ENCODE measurements at places on chromosomes 5 and 9.

- no peak for DNase-seq
Observed at GRCh38 chr5:122355324-122355723, 43.3 kb downstream of the SNCAIP start.

GRCh38 chr5:135426102-135427082 is 20.8 kb downstream of the DCANP1 start:
- DNase-seq, result no peak

DNA sequence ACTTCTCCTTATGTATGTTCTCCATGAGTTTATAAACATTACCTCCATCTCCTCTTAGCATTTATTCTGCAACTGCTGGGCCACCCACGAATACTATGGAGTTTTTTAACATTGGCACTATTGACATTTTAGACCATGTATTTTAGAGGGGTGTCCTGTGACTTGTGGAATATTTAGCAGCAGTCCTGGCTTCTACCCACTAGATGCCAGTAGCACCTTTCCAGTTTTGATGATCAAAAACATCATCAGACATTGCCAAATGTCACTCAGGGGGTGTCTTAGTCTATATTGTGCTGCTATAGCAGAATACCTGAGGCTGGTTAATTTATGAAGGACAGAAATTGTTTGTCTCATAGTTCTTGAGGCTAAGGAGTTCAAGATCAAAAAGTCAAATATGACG is 187.5 kb upstream of the RORB start:
- DNase-seq, result no peak

GRCh38 chr5:90386099-90386710 is 23.4 kb downstream of the CETN3 start:
- no peak for DNase-seq

DNA sequence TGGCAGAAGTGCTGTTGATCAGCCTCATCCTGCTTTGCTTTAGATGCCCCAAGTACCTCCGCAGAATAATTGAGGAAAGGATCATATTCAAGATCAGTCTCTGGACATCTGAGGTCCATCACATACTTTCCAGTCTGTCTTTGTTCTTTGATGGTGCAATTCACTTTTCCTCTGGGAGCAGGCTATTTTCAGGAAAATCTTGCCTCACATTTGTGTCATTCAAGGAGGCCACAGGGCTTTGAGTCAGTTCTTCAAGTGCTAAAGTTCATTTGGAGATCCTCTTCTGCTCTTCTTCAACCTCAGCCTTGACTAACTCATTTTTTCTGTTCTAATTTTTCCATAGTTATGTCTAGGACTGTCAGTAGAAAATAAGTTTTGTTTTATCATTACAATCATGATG is 18.6 kb downstream of the EQTN start:
- no peak for DNase-seq

DNA sequence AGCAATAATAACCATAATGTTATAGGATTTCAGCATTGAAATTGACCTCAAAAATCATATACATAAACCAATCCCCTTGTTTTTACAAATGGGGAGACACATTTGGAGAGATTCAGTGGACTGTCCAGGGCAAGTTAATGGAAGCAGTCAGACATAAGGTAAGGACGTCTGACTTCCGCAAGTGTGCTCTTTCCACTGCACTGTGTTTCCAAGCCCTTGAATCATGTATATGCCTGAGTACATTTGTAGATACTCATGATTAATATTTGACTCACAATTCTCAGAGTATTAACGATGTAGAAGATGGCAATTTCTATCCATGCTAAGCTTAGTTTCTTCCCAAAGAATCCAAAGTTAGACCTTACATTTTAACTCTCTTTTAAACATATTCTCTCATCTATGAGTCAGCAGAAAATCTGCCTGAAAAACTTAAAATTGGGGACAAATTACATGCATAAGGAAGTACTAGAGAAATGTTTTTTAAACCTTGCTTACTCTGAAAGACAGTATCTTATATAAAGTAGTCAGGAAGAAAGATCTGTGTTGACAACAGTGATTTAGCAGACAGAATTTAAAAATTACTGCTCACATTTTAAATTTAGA is 165.3 kb downstream of the NFIB start:
- DNase-seq, result no peak

DNA sequence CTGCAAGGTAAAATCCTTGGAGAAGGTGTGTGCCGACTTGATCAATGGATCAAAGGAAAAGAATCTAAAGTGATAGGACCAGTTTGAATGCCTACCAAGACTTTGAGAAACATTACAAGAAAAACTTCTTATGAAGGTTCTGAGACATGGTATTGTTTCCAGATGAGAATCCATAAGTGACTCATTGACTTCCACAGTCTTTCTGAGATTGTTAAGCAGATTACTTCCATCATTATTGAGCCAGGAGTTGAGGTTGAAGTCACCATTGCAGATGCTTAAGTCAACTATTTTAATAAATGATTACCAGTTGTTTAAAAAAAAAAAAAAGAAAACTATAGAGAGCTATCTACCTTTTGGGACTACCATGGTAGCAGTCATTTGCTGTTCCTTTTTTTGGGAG is 7.0 kb downstream of the LNPEP start:
- no peak for DNase-seq

DNA sequence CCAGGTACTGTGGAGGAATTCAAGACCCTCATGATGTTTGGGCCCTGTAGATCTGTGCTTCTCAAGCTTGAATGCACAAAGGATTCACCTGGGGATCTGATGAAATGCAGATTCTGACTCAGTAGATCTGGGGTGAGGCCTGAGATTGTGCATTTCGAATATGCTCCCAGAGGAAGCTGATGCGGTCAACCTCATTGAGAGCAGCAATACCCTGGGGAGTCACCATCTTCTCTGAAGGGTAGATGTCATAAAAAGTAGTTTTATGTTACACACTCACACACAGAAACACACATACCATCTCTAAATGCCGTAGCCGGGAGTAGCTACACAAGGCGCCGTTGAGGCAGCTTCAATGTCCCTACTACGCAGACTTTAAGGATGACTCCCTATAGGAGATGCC is 55.8 kb upstream of the CPEB4 start:
- DNase-seq, result no peak

- no peak for DNase-seq
Observed at GRCh38 chr5:6340100-6340499, 38.2 kb downstream of the MED10 start.

DNA sequence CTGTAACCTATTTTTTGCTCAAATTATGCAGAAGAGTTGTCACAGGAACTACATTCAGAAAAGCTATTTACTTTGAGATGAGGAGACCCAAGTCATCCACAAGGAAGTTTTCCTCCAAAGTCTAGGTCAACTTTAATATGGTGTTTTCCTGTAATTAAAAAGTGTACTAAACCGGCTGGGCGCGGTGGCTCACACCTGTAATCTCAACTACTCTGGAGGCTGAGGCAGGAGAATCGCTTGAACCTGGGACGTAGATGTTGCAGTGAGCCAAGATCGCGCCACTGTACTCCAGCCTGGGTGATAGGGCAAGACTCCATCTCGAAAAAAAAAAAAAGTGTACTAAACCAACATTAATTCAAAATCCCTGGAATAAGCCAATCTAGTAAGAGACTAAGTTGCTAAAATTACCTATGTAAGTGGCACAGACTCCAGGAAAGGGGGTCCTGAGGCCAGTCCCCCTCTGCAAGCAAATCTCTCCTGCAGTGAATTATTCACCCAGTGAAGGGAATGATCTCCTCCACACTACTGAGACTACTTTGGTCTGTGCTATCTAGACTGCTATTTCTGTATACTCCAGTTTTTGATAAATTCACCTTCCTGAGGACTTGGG is 38.9 kb downstream of the FNBP1 start:
- no peak for DNase-seq

DNA sequence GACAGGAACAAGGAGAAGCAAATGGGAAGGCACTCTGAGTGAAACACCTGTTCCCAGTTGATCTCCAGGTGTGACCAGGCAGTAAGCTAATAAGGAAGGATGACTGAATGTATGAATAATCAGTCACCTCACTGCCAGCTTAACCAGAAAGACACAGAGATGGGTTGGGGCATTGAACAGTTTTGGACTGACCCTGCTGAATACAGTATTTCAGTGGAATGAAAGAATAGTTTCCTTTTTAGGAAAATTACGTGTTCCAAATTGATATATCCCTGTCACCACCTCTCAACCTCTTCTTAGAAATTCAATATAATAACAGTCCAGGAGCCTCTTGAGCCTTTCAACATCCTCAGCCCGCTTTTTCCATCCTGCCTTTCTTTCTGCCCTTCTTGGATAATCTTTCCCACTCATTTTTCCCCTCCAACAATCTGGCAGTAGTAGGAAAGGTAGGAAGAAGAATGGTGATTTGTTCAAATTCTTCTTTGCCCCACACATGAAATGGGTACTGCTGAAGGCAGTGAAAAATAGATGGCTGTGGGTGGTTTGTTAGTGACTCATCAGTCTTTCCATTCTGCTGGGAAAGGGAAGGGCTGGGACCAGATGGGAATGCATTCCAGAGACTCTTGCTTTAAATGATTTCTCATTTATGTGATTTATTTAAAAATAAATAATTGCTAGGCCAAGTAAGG is 117.9 kb downstream of the ZSWIM6 start:
- no peak for DNase-seq

GRCh38 chr9:27117489-27118135 is 8.6 kb downstream of the TEK start:
- DNase-seq, result no peak

DNA sequence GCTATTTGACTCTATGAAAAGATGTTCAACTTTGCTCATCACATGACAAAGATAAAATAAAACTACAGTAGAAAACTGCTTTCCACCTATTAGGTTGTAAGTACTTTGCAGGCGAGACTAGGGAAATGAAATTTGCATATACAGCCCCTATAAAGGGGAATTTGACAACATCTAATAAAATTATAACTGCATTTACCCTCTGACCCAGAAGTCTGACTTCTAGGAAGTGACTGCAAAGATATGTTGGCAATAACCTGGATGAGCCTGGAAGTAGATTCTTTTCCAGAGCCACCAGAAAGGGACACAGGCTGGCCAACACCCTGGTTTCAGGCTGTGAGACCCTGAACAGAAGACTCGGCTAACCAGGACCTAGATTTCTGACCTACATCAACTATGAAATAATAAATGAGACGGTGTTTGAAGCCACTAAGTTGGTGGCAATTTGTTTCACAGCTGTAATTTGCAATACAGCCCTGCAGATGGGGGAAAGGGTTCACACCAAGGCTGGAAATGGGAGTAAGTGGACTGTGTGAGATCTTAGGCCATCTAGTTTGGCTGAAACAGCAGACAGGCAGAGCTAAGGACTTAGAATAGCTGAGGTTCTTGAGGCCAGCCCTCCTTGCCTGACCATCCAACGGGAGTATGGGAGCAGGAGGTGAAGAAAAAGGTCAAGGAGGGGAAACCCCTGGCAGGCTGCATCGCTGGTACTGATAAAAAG is 106.6 kb downstream of the SIL1 start:
- no peak for DNase-seq

- DNase-seq, result peak; percentile 40
Observed at GRCh38 chr9:134898319-134898718, 17.7 kb downstream of the FCN2 start.

DNA sequence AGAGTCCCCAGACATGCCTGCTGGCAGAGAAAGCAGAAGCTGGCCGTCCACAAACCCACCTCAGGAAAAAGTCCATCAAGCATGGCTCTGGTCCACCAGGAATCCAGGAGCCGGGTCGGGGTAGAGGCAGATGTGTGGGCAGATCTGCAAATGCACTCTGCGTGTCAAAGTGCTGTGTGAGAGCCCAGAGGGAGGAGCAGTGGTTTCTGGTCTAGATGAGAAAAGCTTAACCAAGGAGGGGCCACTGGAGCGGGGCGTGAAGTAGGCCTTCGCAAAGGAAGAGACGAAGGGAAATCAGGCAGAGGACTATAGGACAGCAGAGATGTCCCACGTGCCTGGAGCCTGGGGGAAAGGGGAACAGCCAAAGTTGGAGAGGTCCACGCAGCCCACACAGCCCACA is 40.0 kb downstream of the TTLL11 start:
- DNase-seq, result no peak

GRCh38 chr5:50292735-50293394 is 148.2 kb downstream of the EMB start:
- peak; percentile 91 for DNase-seq

- DNase-seq, result no peak
Observed at GRCh38 chr9:105621001-105621400, 41.3 kb upstream of the TAL2 start.

GRCh38 chr5:162248107-162248713 is 180.6 kb downstream of the GABRG2 start:
- DNase-seq, result no peak

DNA sequence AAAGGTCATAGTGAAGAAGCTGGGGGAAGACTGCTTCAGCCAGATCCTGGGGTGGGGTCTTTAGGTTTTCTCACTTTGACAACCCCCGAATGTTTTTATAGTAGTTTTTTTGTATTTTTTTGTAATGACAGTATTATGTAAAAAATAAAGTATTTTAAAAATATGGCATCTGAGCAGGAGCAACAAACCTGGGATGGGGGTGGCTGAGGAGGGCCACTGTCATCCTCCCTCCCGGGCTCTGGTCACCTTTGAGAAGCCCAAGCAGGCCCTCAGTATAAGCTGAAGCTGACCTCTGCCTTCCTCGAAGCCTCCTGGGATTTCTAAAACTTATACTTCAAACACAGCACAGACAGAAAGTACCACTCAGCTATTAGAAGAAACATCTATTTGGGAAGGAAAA is 8.7 kb downstream of the DNAJB5 start:
- no peak for DNase-seq

- DNase-seq, result no peak
Observed at GRCh38 chr5:96790961-96791504, 16.7 kb downstream of the ERAP1 start.

DNA sequence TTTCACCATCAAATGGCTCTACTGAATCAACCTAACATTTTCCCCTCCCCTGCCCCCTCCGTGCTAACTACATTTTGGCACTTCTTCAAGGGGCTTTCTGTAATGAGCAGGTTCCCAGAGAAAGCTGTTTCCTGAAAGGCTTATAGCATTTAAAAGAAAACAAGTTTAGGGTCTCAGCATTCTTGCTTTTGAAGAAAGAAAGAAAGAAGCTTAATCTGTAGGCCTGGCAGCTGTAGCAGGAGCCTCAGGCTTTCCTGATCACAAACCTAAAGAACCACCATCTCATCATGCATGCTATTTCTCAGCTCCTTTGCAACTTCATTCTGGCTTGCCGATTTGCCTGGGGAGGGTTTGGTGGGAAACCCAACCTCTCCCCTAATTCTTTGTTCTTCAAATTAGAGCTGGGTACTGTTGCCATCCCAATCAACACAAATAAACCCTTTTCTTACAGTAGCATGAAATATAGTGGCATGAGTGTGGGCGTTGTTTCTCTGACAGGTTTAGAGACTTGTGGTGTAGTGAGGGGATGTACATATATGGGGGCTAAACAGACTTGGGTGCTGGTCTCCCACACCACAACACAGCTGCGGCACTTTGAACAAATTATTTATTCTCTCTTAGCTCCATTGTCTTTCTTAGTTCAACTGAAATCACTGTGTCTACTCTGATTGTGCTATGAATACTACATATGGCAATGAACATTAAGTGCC is 160.5 kb upstream of the TNC start:
- DNase-seq, result no peak

GRCh38 chr5:9051779-9052178 is 494.1 kb downstream of the SEMA5A start:
- DNase-seq, result no peak

GRCh38 chr9:94783928-94784327 is 57.4 kb downstream of the AOPEP start:
- no peak for DNase-seq

GRCh38 chr5:64514612-64515011 is 8.8 kb downstream of the RGS7BP start:
- DNase-seq, result no peak

- no peak for DNase-seq
Observed at GRCh38 chr9:130244548-130245165, 20.9 kb upstream of the HMCN2 start.

GRCh38 chr5:149041242-149041641 is 21.6 kb downstream of the SH3TC2 start:
- DNase-seq, result no peak
